ENCODE measurements at places on chromosomes 2 and 18.
A peak's percentile ranks its signal among the peaks of the same experiment; 100 is the strongest.

GRCh38 chr18:36352384-36352783 is 54.9 kb downstream of the FHOD3 start:
- peak; percentile 95 for DNase-seq

DNA sequence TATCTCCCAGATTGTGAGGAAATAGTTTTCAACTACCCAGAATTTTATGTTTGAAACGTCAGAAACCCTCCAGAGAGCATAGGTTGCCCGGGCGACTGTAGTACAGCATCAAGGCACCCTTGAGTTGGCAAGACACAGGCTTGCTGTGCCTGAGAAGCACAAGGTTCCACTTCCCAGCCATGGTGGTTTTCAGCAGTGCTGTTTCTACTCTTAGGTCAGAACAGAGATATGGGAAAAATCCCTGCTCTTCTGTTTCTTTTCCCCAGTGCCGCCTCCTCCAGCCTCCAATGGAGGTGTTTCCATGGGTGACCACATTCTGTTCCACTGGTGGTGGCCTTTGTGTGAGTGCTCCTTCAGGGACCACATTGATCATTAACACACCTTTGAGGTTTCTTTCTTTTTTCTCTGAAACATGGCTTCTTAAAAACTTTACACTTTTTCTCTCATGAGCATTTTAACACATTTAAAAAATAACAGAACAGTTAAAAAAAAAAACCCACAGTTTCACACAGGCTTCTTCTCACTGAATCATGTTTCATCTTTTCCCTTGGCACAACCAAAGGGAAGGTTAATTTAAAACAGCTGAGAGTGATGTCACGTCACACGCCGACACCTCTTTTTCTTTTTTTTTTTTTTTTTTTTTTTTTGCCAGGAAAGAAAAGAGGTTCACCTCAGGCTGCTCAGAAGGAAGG is 229.3 kb upstream of the HDAC4 start:
- DNase-seq: peak; percentile 43

- no peak for DNase-seq
These were observed 408.8 kb upstream of the LYPD1 start for GRCh38 chr2:133078667-133079411.

- DNase-seq: no peak
These were observed 111.5 kb upstream of the LGALSL start for GRCh38 chr2:64342195-64343099.

DNA sequence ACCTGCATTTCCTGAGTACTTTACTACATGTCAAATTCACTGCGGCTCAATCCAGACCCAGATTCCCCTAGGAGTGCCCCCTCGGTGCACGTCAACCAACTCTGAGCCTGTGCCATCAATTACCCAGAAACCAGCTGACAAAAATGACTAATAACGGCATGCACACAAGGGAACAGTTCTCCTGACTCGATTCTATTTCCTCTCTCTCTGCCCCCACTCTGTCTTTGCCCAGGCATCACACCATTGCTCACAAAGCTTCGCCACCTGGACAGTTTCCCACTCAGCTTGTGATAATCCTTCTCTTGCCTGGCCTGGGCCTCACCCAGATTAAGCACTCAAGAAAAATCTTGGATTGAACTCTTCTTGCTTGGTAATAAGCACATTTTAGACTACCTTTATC is 115.3 kb upstream of the NDUFV2 start:
- peak; percentile 63 for DNase-seq

DNA sequence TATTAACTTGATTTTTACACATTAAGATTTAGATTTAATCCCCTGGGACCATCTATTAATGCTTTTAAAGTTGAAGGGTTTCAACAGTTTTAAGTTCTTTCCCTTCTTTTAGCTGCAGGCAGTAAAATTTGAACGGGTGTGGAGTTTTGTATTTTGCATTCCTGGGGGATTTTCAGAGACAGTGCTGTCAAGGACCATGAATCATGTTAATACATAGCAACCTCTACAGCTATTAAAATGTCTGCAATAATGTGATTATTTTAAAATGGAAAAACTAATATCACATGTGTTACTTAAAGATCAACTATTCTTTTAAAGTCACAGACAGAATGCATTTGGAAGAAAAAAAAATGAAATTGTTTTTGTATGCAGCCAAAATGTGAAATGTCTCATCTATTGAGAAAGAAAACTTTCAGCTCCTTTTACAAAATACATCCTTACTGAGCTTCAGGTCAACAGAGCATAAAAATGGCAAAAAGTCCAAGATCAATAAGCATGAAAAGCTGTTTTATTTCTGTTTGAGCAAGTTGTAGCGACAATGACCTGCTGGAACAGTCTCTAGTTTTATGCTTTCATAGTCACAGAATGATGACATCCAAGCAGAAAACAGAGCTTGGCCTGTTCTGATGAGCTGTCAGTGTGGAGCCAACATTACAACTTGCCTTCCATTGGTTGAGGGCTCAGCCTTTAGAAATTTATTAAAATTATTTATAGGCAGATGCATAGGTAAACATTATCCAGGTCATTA is 21.6 kb upstream of the ZNF521 start:
- DNase-seq: no peak

DNA sequence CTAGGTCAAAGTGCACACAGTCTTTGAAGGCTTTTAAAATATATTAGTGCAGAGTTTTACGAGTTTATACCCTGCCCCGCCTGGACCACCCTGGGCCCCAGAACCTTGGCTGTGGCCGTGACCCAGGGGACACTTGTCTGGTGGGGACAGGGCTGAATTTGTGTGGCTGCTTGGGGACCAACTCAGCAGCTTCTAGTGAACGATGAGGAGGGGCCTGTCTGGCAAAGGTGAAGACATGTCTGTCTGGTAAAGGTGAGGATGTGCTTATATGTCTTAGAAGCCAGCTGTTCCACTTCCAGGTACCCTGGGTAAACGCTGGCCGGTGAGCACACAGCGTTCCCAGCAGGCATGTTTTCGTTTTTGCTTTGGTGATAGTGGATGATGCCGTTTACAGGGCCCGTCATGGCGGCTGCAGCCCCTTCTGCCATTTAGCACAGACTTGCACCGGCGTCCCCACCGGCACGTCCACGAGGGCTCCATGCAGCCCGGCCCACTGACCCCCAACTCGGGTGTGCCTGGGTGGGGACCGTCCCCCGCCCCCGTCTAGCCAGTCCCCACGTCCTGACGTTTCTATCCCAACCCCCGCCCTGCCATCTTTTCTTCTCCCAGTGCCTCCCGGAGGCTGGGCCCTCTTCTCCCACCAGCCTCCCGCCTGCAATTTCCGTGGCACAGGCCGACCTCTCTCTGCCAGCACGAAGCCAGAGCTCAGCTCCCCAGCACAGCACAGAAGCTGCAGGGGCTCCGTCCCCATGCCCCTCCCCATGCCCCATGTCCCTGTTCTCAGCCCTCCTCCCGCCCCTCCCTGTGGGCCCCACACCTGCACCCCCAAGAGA is 67.8 kb downstream of the SLC66A2 start:
- no peak for DNase-seq

DNA sequence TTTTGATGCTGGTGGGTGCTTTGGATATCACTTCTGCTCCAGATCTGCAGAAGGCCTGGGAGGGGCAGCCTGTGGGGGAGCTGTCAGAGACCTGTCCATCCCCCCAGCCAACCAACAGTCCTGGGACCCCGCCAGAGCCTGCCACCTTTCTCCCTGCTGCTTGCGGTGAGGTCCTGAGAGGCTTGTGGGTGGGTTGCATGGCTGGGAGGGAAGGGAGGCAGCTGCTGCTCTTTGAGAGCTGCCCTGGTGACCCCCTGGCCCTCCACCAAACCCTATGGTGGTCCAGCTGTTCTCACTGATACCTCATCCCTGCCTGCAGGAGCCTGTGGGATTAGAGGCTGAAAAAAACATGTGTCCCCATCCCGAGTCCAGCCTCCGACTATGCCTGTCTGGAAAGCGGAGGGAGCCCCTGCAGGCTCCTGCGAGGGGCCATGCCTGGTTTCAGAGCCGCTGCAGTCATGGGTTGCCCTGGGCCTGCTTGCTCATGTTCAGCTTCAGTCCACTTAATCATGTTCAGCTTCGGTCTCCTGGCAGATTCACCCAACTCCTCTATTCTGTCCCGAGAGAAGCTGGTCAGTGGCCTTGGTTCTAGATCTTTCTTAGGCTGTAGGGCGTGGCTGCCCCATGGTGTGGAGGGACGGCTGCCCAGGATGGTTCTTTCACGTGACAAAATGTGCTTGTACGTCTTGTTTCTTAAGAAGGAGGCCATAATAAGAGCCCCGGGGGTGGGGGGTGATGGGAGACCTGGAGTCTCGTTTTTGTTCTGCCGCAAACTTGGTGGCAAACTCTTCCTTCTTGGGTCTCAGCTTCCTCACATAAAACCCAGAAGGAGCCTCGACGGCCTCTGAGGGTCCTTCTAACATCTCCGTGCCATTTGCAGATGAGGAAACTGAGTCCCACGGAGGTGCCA is 98.5 kb downstream of the CTIF start:
- no peak for DNase-seq

DNA sequence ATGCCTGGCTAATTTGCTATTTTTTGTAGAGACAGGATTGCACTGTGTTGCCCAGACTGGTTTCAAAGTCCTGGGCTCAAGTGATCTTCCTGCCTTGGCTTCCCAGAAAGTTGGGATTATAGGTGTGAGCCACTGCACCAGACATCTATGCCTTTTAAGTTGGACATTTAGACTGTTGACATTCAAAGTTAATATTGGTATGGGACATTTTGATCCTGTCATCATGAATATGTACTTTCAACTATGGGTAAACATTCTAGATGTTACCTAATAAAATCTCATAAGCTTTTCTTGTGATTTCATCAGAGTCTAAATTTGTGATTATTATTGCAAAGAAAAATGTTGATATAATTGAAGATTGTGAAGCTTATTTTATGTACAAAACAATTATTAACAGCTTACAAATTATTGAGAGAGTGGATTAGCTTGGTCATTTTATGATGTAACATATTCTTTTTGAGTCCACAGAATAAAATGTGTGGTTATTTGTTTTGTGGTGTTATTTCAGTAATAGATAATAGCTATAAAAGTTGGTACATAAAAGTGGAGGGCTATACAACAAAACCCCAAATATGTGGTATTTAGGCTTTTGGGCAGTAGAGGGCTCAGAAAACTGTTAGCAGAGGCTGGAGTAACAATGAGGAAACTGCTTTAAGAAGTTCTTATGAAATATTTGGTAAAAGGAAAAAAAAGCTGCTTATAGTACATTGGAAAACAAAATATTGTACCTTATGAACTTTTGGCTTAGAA is 41.4 kb downstream of the STARD6 start:
- DNase-seq: no peak

- DNase-seq: peak; percentile 33
These were observed 4.2 kb upstream of the PAX8 start for GRCh38 chr2:113282747-113283533.

DNA sequence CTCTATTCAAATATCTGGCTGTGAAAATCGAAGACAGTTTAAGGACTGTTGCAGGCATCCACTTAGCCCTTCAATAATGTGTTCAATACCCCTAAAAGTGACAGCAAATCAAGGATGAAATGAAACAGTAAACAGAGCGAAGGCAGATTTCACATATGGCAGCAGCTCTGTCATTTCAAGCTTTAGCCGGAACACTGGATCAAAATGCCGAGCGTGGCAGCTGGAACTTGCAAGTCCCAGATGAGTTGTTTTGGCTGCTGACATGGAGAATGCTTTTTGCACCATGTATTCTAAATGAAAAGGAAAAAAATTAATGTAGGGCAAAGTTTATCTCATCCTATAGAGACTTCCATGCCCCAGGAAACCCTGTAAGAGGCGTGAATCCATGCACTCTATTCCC is 18.0 kb downstream of the LRRC30 start:
- DNase-seq: no peak

DNA sequence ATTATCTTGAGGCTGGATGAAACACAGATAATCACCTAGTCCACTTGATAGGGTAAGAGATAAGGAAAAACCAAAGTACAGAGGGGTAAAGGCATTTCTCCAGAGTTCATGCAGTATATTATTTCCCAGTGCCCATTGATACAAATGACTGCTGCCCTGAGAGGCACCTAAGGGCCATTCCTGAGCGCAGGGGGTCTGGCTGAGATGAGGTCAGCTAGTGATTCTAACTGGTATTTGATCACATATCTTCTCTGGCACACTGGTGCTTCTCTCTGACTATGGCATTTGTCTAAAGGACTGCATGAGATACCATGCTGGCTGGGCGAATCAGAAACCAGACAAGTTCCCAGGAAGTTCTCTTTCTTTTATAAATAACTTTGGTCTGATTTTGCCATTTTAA is 73.3 kb upstream of the TFCP2L1 start:
- no peak for DNase-seq

DNA sequence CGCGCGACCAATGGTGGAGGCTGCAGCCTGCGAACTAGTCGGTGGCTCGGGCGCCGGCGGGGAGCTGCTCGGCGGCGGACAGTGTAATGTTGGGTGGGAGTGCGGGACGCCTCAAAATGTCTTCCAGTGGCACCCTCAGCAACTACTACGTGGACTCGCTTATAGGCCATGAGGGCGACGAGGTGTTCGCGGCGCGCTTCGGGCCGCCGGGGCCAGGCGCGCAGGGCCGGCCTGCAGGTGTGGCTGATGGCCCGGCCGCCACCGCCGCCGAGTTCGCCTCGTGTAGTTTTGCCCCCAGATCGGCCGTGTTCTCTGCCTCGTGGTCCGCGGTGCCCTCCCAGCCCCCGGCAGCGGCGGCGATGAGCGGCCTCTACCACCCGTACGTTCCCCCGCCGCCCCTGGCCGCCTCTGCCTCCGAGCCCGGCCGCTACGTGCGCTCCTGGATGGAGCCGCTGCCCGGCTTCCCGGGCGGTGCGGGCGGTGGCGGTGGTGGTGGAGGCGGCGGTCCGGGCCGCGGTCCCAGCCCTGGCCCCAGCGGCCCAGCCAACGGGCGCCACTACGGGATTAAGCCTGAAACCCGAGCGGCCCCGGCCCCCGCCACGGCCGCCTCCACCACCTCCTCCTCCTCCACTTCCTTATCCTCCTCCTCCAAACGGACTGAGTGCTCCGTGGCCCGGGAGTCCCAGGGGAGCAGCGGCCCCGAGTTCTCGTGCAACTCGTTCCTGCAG is at the start of gene HOXD9:
TSS of gene HOXD9 (plus strand) at position 37 of the 728 bp plus-strand sequence. CDS start at position 87, 50 bp downstream.
- peak; percentile 90 for DNase-seq

GRCh38 chr2:69482471-69482870 is 45.2 kb upstream of the NFU1 start:
- no peak for DNase-seq

- no peak for DNase-seq
These were observed 158.9 kb upstream of the SLC14A2 start for GRCh38 chr18:45456090-45457021.

- peak; percentile 63 for DNase-seq
These were observed 858.5 kb upstream of the PIK3C3 start for GRCh38 chr18:41096504-41096903.

GRCh38 chr18:33596178-33596854 is 18.3 kb downstream of the ASXL3 start:
- peak; percentile 79 for DNase-seq

DNA sequence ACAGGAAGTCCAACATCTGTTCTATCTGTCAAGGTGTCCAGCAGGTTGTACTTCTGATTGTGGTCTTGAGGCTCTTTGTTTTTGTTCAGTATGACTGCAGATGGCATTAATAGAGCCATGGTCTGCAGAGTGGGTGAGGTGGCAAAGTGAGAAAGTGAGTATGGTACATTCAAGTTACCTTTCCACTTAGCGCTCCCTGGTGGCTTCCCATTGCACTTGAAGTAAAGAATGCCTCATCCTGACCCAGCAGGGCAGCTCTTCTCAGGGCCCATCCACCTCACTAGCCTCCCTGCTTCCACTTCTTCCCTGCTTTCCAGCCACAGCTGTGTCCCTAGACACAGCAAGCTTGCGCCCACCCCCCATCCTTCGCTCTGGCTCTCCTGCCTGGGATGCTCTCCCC is 148.0 kb upstream of the ALPP start:
- no peak for DNase-seq
